ENCODE measurements at places on chromosomes 12 and 14. TPM values are rescaled to one million over a fixed set of nuclear protein-coding genes. Genes with fewer than 3 reads are reported as not detected.

- DNase-seq = no peak
Observed at GRCh38 chr14:33570694-33571310, 380.1 kb downstream of the EGLN3 start.

IRF9 gene
- polyA plus RNA-seq = 49.8 TPM

DNA sequence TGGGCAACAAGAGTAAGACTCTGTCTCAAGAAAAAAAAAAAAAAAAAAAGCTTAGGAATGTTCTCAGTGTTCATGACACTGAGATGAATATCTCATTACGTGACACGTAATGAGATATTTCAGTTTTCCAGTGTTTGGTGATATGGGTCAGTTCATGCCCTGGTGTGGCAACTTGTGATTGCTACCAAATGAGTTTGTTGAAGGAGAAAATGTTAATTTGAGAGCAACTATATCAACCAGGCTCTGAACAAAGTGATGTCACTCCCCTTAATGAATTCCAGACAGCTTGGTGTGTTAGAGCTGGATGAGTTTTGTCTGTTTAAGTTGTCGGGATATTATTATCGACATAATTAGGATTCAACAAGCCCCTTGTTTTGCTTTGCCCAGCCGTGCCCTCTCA, 211.7 kb downstream of the DPF3 start:
- no peak for DNase-seq

MANSC1 gene
- 22.1 TPM for polyA plus RNA-seq

DNA sequence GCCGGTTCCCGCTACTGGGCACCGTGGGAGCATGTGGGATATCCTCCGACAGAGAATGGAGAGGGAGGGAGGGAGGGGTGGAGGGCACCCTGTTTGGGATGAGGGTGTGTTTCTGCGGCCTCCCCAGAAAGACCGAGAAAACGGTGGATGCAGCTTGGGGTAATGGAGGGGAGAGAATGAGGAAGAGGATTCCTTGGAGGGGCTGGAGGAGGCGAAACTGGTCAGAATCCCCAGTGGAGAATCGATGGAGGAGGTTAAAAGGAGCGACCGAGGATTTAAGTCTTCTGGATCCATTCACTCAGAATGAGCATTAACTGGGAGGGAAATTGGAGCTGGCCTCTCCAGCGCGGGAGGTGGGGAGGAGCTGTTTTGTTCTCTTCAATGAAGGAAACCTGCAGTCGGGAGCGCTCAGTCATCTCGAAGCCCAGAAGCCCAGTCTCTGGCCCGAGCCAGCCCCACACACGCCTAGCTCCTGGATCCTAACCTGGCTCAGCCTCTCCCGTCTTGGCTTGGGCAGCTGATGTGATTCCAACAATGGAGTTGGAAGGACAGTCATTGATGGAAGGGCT, 581 bp downstream of the ARG2 start:
- peak; percentile 4 for DNase-seq

DNA sequence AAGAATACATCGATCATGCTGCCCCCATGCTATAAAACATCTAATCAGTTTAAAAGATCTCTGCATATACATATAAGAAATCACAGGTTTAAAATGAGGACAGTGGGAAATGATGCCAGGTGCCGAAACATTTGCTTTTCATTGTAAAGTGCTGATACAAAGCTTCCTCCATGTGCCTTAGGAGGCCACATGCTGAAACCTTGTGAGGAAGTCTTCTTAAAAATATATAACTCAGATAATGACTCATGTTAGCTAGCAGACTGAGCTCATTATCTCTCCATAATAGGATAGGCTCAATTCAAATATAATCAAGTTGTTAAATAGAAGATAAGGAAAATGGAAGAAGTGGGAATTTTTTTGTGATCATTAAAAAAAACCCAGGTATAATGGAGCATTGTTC, 65.9 kb downstream of the RFX4 start:
- DNase-seq = no peak

GRCh38 chr12:129305851-129306250, 452.6 kb downstream of the GLT1D1 start:
- no peak for DNase-seq

- DNase-seq = no peak
Observed at GRCh38 chr14:104752423-104752734, 568 bp upstream of the SIVA1 start.

DNA sequence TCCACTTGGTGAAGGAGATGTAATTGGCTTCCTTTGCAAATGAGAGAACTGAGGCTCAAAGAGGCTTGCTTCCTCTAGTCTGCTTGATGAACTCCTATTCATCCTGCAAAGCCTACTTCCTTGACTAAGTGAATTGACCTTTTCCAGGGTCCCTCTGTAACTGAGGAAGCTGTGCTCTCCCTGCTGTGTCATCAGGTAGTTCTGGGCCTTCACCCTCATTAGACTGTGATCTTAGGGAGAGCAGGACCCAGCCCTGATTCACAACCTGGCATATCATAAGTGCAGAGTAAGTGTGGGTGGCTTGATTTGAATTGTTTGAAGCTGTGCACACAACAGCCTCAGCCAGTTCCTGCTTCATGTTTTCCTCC, 16.3 kb downstream of the ASB2 start:
- no peak for DNase-seq

DNA sequence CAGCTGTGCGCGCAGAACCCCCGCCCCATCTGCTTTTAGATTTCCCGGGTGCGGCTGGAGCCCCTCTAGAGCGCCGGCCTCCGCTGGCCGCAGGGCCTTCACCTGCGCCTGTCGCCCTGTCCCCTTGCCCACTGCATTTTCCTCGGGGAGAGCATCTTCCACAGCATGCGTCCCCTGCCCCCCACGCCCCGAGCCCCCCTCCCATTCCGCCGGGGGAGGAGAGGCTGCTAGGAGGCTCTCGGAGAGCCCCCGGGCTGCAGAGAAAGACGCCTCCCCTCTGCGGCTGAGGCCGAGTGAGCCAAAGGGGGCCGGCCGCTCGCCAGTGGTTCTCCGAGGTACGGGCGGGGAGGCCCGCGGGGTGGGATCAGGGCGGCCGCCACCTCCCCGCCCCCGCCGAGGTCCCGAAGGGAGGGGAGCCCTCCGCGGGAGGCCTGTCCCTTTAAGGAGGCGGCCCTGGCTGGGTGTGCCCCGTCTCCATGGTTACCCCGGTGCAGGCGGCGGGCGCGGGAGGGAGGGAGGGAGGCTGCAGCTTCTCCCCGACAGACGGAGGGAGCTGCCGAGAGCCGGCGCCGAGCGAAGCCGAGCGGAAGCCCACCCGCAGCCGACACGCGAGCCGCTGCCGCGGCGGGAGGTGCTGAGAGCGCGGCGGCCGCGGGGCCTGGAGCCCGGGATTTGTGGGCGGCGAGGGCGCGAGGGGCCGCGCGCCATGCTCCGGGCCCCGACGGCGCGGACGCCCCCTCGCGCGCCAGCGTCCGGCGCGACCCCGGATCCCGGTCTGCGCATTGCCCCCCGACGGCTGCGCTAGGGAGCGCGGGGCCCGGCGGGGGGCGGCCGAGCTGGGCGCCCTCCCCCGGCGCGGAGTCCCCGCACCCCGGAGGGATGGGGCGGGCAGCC, at the start of gene KCNH3:
Gene KCNH3, plus strand, starts transcription at position 521 of the 894 bp plus-strand sequence. CDS start 387 bp downstream, outside the sequence.
- peak; percentile 65 for DNase-seq

GDF3 gene
- polyA plus RNA-seq = not detected

DNA sequence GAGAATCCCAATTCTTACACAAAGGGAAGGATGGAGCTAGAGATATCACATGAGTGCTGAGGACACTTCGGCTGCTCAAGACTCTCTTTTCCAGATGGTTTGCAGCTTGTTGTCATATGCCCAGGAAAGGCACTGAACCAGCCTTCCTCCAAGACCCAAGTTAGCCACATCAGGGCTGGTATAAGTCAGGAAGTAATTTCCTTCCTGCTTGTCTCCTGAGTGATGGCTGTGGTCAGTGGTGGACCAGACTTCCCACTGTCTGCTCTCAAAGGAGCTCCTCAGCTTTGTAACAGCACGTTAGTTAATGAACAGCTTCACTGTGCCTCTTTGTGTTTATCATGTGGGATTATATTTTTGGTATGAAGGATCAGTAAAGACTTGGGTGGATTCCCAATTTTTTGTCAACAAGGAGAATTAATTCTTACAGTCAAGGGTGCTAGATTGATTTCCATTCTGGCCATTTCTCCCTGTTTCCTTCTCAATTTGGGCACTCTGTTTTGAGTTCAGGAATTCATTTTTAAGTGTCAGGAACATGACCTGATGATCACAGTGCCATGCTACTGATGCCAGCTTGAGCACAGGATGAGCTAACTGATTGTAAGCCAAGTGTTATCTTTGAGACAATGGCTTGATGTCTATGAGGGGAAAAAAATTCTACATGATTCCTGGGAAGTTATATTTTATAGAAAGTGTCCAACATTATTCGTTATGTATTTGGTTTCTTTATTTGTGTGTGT, 145.8 kb downstream of the GCH1 start:
- no peak for DNase-seq

IAPP gene
- not detected for polyA plus RNA-seq

P2RX7 gene
- polyA plus RNA-seq = 1.6 TPM

TSPAN9 gene
- polyA plus RNA-seq = 94.8 TPM

DNA sequence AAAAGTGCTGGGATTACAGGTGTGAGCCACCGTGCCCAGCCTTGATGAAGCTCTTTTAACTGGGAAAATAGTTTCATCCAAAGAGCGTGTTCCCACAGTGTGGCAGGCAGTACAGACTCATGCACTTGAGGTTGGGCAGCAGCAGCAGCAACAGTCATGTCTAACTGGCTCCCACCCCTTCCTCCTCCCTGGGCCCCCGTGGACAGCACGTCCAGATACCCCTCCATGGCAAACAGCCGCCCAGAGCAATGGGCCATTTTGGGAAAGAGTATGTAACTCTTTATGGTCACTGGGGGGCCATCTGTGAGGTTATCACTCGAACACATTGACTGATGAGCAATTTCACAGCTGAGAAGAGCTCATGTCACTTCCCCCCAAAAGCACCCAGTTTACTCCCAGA, 279.1 kb upstream of the NOS1 start:
- DNase-seq = no peak

DNA sequence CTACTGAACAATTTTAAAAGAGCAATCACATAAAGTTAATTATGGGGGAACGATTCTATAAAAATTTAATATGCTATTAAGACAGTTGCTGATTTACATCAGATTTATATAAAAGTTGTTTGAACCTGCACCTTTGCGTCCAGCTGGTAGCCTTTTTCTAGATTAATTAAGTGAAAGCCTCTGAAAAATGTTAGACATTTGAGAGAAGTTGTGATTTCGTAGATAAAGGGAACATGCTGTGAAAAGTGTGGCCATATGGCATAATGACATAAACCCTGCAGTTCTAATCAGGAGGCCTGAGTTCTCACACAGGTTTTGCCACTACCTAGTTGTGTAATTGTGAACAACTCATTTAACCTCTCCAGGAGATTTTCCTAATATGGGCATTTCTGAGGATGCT, 187.2 kb downstream of the TMTC2 start:
- no peak for DNase-seq

TAS2R20 gene
- 3.8 TPM for polyA plus RNA-seq

CLMN gene
- 13.1 TPM for polyA plus RNA-seq

DNA sequence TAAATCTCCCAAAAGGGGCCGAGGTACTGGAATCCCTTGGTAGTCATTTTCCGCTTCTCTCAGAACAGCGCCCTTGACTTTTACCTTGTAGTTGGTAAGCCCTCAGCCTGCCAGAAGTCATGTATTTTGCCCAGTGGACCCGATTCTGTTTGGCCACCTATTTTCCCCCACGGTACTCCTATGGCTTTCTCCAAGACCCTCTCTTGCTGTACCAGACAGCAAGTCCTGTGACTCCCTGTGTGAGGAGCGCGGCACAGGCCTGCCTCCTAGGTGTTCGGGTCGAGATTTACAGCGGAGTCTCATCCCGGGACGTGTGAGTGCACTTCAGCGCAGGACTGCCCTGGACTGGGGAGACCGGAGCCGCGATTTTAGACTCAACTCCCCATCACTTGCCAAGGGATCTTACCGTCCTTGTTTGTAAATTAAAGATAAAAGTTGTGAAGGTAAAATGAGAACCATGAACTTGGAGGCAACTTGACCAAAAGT, 1.1 kb upstream of the MBD6 start:
- DNase-seq = no peak

SOAT2 gene
- polyA plus RNA-seq = 0.20 TPM

DNA sequence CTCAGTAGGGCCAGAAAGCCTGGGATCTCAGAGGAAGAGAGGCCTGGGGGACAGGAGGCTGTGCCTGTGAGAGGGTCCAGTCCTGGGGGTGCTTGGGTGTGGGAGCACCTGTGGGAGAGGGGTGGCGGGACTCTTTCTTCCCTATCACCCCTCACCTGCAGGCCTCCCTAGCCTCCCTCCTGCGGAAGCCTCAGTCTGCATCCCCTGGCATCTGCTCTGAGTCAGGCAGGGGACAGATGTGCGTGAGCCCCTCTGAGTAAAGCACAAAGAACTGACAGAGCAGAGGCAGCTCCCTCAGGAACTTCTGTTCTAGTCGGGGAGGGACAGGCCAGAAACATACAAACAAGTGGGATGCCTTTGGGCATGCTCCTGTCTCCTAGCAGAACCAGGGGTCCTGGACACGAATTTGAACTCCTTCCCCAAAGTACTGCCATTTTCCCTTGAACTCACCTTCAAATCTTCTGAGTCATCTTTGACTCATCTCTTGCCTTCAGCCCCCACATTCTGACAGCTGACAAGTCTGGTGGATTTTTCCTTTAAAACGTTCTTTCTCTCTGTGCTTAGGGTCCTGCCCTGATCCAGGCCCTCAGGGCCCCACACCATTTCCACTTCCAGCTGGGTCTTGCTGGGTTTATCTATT, 8.5 kb upstream of the HSP90AA1 start:
- DNase-seq = no peak

WNT1 gene
- polyA plus RNA-seq = not detected

DNA sequence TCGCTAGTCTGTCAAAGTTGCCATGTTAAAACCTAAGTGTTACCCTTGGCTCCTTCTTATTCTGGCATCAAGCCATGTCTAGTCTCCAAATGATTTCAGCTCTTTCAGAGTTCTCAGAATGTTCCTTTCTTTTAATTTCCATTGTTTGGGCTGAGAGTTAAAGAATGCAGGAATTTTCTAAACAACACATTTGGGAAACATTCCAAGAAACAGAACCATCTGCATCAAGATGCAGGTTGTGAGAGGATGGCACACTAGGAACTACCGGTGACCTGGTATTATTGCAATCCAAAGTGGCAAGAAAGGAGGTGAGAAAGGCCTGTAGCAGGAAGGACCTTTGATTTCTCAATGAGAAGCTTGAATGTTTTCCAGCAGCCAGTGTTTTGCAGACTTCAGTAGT, 30.1 kb downstream of the SLC35F4 start:
- no peak for DNase-seq

NKX2-1 gene
- polyA plus RNA-seq = 121 TPM

DNA sequence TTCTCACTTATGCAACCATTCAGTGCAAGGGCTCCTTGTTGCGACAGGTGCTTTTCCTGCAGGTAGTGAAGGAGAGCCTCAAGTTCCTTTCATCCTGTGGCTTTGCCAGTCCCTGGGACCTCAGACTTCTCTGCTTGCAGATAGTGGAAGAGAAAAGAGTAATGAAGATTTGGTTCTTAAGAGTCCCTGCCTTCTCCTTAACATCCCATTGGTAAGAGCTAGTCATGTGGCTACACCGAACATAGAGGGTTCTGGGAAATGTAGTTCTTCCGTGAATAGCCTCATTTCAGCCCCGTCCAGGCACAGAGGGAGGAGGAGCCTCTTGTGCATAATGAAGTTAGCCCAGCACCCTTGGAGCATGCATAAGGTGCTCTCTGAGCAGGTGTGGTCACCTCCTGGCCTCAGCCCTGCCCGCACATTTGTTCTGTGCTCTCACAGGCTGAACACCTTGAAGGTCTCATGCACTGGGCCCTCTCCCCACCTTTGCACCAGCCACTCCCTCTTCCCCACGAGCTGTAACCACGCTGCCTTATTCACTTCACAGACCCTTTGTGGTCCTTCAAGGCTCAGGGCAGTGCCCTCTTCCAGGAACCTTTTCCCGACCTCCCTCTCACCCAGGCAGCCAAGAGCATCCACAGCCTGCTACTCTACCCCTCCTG, 134.0 kb downstream of the BCL11B start:
- DNase-seq = no peak

GRCh38 chr12:56635806-56636674, 5.9 kb upstream of the BAZ2A start:
- peak; percentile 87 for DNase-seq

All from right lung (tissue), 10 donors.